ENCODE measurements at places on chromosomes 3 and 15.

DNA sequence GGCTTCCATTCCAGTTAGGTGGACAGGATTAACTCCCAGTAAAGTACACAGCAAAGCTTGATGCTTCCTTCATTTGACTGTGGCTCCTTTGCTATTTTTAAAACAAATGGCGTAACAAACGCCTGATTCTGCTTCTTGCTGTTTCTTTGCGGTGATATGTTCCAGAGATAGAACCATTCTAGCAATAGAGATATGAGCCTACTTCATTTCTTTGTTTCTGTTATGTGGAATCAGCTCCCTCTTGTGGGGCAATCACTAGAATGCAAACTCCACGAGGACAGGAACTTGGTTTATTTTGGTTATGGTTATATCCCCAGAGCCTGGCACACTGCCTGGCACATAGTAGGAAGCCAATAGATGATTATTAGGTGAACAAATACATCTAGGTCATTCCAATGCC lies 122.6 kb upstream of the SLC6A11 start:
- no peak for DNase-seq

GRCh38 chr3:70067860-70068521 lies 68.5 kb downstream of the SAMMSON start:
- DNase-seq = no peak

DNA sequence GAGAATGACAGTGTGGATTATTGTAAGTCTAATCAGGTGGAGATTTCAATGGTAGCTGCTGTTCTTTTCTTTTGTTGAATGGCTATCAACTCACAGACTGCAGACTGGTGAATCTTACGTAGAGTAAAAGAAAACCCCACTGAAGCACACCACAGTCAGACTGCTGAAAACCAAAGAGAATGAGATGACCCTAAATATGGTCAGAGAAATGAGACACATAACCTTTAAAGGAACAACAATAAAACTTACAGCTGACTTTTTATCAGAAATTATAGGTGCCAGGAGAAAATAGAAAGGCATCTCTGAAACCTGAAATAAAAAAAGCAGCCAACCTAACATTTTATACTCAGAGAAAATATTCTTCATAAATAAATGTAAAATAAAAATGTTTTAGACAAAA lies 12.7 kb upstream of the UBE3A start:
- no peak for DNase-seq

- no peak for DNase-seq
These were observed 1.9 kb downstream of the ROBO1 start for GRCh38 chr3:79765911-79766310.

GRCh38 chr3:14988988-14989394 lies 41.6 kb downstream of the NR2C2 start:
- no peak for DNase-seq

- no peak for DNase-seq
These were observed 36.3 kb downstream of the SRGAP3 start for GRCh38 chr3:9213019-9213634.

DNA sequence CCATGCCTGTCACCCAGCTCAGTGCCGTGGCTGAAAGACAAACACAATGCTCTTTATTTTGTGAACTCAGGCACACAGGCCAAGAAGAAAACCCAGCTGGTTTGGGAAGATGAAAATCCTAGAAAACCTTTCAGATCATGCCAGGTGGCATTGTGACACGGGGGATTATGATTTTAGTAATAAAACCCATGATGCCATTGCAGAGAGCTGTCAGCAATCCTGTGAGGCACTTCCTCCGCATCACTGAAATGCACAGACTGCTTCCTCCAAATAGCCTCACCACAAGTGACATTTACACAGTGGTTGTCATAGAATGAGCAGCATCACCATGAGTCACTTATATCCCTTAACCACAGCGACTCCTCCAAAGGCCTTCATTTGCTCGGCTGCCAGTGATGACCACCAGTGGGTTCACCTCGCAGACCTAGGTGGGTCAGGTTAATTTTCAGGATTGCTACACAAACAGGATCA lies 22.7 kb downstream of the ABHD6 start:
- DNase-seq = no peak

DNA sequence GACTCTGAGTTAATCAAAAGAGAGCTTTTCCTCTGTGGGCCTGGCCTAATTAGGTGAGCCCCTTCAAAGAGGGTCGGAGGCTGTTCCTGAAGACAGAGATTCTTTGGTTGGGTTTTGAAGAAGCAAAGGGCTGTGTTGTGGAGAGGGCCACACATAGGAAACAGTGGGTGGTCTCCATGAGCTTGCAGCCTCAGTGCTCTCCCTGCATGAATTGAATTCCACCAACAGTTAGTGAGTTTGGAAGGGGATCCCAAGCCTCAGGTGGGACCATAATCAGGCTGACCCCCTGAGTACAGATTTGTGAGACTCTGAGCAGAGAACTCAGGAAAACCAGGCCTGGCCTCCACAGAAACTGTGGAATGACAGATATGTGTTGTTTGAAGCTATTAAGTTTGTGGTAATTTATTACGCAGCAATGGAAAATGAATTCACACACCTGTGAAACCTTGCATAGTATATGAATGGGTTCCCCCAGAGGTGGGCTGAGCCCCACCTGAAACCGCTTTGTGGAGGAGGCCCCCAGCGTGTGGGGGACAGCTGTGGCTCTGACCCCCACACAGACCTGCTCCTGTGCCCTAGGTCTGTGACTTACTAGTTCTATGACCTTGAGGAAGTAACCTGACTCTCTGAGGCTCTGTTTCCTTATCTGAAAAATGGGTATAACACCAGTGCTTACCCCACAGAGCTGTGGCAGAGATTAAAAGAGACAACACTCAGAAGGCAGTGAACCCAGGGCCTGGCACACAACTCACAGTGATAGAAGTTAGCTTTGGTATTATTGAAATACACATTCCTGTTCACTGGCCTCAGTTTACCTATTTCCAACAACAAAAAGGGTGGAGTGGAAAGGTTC lies 431.3 kb downstream of the FOXP1 start:
- no peak for DNase-seq

GRCh38 chr15:74050556-74051234 lies 31.7 kb downstream of the GOLGA6A start:
- DNase-seq = no peak
